Activated CD4-positive, CD25-positive, alpha-beta regulatory T cell treated with anti-CD3 and anti-CD28 coated beads, Interleukin-2, amount 50 U/mL, for 24 hours (primary cell): ENCODE measurements at places on chromosomes 4 and X.
A peak's percentile ranks its signal among the peaks of the same experiment; 100 is the strongest.

DNA sequence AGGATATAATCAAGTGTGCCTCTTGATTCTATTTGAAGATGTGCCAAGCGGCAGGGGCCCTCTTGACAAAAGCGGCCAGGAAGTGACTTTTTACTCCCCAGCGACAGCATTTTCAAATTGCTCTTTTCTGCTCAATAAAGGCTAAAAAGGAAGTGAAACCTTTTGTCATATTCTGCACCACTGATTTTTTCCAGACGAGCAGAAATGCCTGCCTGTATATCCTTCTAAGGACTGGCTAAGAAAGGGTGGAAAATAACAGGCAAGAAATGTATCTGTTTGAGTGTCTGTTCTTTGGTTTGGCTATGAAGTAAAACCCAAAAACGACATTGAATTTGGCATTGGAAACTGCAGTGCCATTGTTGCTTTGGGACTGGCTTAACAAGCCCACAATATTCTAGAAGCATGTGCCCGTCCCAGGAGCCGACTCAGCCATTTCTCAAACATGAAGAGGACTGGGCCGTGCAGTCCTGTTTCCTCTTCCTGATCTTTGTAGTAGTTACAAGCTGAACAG lies 25.4 kb downstream of the TMSB4X start:
- ATAC-seq: peak; percentile 14

DNA sequence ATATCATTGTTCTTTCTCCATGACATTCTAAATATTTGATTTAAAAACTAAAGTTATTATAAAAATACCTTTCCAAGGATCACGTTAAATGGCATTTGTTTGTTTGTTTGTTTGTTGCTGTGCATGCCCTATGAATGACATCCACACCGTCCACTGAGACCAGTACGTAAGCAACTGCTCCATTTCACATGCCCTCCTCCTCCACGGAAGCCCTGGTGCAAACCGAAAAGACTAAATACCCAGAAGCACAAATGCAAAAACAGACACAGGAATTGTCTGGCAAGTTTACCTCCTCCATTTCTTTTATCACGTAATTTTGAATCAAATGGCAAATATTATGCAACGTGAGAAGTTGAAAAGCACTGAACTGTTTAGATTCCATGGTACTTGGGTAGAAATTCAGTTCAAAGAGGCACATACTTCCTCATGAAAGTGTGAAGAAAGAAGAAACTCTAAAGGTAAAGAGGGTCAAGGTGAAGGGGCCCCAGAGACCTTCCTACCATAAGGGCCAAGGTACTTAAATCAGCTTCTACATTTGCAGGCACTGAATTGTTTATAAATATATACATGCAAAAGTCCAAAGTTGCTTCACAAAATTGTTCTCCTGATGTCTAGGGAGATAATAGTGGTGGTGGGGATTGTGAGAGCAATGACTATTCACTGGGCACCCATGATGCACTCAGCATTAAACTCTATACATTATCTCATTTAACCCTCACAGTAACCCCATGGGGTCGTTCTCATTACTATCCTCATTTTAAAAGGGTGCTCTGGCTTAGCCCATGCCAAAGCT lies 23.4 kb downstream of the IRF2 start:
- no peak for ATAC-seq

DNA sequence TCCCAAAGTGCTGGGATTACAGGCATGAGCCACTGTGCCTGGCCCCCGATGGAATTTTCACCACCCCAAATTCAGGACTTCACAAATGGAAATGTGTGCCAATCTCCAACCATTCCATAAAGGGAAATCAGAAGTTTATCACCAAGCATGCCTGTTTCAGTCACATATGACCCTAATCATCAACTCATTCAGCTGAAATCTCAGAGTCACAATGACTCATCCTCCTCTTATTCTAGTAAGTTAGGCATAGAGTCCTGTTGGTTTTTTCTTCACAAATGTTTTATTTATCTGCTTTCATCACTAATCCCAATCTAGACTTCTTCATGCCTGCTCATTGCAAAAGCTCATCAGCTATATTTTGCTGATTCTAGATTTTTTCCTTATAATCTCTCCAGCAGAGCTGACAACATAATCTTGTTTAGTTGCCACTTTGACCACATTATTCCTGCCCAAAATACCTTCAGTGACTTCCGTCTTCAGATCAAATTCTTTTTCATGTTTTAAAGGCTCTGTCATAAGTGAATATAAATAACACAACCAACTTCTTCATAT lies 83.3 kb downstream of the SLC7A11 start:
- no peak for ATAC-seq

DNA sequence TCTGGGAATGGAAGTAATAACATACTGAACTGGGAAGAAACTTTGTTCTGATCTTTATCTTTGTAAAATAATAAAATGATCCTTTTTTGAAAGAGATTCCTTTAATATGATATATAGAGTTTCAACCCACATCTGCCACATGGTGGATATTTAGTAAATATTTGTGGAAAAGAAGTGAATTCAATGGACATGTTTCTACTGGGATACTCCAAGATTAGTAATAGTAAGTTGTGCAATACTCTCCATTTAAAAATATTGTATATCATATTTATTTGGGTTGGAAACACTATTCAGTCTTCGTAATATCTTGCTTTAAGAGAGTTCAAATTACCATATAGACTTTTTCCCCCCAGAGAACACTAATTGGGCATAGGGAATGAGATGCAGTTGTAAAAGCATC lies 17.8 kb upstream of the ARSJ start:
- ATAC-seq: no peak

- ATAC-seq: no peak
Observed at GRCh38 chrX:128653524-128654060, 601.4 kb upstream of the ACTRT1 start.

DNA sequence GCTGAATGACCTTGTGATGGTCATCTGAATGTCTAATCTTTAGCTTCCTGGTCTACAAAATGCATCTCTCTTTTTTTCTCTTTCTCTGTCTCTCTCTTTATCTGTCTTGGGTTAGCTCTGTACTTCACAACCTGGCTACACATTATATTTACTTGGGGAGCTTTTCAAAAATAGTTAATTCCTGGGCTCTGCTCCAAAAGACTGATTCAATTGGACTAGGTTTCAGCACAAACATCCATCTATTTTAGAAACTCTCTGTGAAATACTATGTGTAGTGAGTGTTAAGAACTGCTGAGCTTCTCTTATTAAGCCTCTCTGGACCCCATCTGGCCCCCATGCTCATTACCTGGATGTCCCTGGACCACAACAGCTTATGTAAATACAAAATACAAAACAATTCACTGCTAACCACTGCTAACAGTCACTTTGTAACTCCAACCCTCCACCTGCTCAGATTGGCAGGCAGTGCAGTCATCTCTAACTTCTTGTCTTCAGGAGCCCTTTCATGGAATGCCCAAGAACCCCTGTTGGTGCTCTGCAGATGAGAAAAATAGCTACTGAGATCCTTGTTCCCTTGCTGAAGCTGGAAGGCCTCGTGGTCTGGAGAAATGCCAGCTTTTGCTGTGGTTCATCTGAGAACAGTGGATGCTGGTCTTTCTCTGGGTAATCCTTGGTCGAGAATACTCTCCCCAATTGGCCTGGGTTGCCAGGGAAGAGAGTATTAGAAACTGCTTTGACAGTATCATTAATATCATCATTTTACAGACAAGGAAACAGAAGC lies 14.8 kb upstream of the BOD1L1 start:
- ATAC-seq: no peak

DNA sequence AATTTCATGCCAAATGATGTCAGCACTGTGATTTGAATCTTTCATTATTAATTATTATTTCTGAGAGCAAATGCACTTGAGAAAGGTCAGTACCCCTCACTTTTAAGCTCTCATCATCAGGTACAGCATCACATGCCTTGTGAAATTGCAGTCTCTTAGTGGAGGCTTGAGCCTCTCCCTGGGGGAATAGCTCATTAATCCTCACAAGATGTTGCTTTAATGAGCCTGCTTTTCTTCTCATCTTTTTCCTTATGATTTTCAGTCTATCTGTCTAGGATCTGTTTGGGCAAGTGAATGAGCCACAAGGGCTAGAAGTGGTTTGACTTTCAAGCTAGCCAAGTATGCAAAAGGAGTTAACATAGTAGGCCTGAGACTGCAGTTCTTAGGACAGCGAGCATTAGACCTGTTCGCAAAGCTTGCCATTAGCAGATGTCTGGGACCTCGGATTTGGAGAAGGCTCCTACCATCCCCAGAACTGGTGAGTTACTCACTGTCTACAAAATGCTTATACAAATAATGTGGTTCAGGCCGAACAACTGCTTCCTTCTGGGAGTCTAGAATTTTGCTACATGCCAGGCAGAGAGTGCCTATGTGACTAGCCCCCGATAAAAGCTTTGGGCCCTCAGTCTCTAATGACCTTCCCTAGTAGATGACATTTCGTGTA lies 174.5 kb downstream of the IL15 start:
- ATAC-seq: no peak

DNA sequence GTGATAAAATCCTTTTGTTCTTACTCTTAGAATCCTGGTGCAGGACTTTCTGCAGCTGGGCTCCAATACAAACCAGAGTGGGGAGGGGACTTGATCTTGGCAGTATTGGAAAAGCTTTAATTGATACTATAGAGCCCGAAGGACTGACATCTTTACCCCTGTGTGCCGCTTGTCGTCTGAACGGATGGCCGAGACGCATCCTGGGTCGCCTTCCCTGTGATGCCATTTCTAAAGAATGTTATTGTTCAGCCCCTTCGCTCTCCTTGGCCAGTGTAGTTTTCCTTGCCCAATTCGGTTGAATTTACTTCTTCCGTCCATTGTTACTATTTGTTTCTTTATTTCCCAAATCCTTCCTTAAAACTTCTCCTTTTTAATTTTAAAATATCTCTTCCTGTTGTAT lies 80.9 kb downstream of the CLDN34 start:
- ATAC-seq: no peak

DNA sequence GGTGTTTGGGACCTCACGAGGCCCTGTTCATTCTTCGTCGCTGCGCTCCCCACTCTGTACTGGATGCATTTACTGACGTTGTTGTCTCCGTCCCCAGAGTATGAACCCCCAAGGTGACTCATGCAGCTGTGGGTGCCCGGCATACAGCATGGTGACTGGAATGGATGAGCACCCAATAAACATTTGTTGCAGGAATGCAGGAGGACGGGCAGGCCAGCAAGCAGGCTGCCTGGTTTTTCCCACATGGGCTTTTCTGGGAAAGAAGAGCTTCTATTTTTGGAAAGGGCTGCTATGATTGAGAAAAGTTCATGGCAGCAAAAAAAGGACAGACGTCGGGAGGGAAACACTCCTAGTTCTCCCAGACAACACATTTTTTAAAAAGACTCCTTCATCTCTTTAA lies 893 bp upstream of the SOD3 start:
- no peak for ATAC-seq

DNA sequence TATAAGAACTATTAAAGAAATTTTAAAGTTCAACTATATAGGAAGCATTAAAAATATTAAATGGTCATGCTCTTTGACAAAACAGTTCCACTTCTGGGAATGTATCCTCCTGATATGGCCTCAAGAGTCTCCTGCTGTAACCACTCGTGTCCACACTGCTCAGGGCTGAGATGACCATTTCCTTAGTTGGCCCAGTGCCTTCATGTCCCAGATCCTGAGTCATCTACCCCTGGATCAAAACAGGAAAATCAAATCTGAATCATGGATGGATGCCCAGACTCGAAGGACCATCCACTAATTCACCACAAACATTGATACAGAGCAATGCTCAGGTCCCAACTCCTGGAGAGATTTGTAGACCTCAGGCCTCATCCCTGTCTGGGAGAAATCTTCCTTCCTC lies 44.7 kb downstream of the GPRASP3 start:
- no peak for ATAC-seq

DNA sequence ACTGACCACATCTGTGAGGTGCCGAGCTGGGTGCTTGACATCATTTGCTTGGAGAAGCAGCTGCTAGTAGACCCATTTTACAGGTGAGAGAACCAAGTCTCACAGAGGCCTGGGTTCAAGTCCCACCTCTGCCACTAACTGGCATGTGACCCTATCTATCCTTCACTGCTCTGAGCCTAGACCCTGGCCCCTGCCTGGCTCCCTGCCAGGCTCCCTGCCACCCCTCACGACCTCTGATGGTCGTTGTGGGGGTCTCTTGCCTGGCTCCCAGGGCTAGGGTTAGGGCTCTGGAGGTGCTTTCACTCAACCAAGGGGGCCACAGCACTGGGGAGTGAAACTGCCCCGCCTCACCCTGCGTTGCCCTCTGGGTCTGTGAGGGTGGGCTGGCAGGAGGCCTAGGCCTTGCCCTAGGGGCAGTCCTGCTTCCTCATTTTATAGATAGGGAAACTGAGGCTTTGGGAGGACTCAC lies 7.2 kb upstream of the ADD1 start:
- no peak for ATAC-seq

DNA sequence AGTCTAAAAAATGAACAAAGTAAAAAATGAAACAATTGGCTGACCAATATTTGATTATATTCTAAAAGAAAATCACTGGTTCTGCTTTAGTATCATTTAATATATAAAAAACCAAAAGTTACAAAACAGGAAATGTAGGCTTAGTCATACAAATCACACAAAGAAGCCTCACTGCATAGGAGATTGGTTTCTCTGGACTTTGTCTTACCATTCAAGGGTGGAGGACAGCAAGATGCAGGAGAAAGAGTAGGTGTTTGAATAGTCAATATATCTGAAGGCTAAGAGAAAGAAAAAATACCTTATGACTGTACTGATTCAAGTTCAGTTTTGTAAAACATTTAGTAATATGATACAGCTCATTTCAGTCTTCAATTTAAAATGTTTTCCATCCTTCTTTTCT lies 28.6 kb upstream of the TAF9B start:
- peak; percentile 61 for ATAC-seq

DNA sequence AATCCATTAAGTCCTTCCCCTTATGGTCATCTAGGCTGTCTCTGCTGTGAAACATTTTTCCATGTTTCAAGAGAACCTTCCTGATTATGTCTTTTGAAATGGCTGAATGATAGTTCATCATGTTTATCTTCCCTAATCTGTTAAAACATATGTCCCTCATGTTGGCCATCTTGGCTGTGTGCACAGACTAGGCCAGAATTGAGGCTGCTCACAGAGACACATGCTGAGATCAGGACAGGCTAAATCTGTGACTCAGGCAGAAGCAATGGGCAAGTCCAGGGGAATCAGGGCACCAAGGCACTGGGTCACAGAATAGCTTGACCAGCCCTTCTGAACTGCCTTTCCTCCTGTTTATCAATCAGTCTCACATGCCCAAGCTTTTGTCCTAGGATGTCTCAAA lies 78.3 kb downstream of the FHDC1 start:
- no peak for ATAC-seq

- ATAC-seq: no peak
Observed at GRCh38 chr4:107066621-107067020, 30.5 kb upstream of the DKK2 start.

GRCh38 chr4:6912441-6912840 lies 2.8 kb downstream of the TBC1D14 start:
- no peak for ATAC-seq

- no peak for ATAC-seq
Observed at GRCh38 chr4:180341926-180342325, 1901.3 kb upstream of the TENM3 start.

GRCh38 chrX:123882391-123882790 lies 22.5 kb downstream of the XIAP start:
- no peak for ATAC-seq

DNA sequence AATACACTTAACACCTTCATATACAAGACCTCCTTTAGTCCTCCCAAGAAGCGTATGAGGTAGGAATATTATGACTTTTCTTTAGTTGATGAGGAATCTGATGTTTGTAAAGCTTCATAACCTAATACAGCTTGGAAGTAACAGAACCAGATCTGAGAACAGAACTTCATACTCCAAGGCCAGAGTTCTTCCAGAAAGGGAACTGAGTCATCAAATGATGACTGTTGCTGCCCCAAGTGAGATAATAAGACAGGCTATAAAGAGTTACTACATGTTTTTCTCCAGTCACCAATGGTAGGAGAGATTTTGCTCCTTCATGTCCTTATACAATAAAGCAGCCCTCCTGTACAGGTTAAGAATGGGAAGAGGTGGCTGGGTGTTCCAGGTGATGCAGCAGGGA lies 74.3 kb upstream of the ANXA3 start:
- no peak for ATAC-seq
